SJCRH30 (cell line): ENCODE measurements at places on chromosomes 1 and 21. TPM values are rescaled to one million over a fixed set of nuclear protein-coding genes. Genes with fewer than 3 reads are reported as not detected.

Gene CGN
- total RNA-seq, result 1.2 TPM in 2 replicates

GRCh38 chr21:37837381-37837780, 78.9 kb downstream of the KCNJ6 start:
- DNase-seq, result no peak
- H3K4me3 ChIP-seq, result no peak overlapping the region
- H3K27me3 ChIP-seq, result no peaks in the 10 kb centered on the region
- H3K27ac ChIP-seq, result no peak overlapping the region
- no peaks in the 10 kb centered on the region for H3K36me3 ChIP-seq

GRCh38 chr1:156591432-156592157, at the start of gene NAXE:
Gene NAXE (plus strand): TSS chr1:156591776. CDS start chr1:156591805, 29 bp downstream.
- peak within 1 kb of the TSS; percentile 68 for H3K4me3 ChIP-seq
- DNase-seq, result peak; percentile 68
- H3K4me1 ChIP-seq, result peaks cover 4% of the 10 kb centered on the region; the same call in 1 of the 2 replicates
- H3K27me3 ChIP-seq, result no peaks in the 10 kb centered on the region
- H3K36me3 ChIP-seq, result peaks cover 12% of the 10 kb centered on the region

DNA sequence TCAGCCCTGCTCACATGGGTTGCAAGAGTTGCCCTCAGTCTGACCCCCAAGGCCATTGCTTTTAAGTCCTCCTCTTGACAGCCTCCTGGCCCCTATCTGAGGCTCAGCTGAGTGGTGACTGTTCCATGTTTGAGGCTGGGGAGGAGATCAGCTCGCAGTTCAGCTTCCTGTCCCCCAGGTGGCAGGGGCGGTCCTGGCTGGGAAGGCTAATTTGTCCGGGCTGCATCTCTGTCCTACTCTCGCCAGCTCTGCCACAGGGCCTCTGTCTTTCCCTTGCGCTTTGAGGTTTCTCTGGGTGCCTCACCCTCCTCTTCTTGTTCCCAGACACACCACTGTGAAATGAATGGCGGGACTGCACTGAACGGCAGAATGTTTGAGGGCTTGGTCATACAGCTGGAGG, 157.3 kb downstream of the KCNJ6 start:
- H3K4me1 ChIP-seq, result peaks cover 9% of the 10 kb centered on the region
- H3K27ac ChIP-seq, result no peak overlapping the region
- no peaks in the 10 kb centered on the region for H3K36me3 ChIP-seq
